Activated naive CD4-positive, alpha-beta T cell (primary cell): ENCODE measurements at places on chromosomes 13 and 19.
A peak's percentile ranks its signal among the peaks of the same experiment; 100 is the strongest.

DNA sequence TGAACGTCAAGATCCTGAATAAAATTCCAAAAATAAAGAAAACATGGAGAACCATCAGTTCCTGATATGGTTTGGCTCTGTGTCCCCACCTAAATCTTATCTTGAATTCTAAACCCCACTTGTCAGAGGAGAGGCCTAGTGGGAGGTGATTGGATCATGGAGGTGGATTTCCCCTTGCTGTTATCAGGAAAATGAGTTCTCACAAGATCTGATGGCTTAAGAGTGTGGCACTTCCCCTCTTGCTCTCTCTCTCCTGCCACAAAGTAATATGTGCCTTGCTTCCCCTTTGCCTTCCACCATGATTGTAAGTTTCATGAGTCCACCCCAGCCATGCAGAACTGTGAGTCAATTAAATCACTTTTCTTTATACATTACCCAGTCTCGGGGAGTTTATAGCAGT lies 827.4 kb downstream of the GPC5 start:
- DNase-seq = no peak

- DNase-seq = peak; percentile 36
Observed at GRCh38 chr19:39052243-39052746, 19.9 kb upstream of the FBXO27 start.

GRCh38 chr13:40664350-40665125 lies 1.9 kb downstream of the FOXO1 start:
- peak; percentile 41 for DNase-seq

GRCh38 chr13:29817604-29818378 lies 32.6 kb downstream of the UBL3 start:
- no peak for DNase-seq

- DNase-seq = no peak
Observed at GRCh38 chr13:22311734-22312404, 641.0 kb downstream of the FGF9 start.

DNA sequence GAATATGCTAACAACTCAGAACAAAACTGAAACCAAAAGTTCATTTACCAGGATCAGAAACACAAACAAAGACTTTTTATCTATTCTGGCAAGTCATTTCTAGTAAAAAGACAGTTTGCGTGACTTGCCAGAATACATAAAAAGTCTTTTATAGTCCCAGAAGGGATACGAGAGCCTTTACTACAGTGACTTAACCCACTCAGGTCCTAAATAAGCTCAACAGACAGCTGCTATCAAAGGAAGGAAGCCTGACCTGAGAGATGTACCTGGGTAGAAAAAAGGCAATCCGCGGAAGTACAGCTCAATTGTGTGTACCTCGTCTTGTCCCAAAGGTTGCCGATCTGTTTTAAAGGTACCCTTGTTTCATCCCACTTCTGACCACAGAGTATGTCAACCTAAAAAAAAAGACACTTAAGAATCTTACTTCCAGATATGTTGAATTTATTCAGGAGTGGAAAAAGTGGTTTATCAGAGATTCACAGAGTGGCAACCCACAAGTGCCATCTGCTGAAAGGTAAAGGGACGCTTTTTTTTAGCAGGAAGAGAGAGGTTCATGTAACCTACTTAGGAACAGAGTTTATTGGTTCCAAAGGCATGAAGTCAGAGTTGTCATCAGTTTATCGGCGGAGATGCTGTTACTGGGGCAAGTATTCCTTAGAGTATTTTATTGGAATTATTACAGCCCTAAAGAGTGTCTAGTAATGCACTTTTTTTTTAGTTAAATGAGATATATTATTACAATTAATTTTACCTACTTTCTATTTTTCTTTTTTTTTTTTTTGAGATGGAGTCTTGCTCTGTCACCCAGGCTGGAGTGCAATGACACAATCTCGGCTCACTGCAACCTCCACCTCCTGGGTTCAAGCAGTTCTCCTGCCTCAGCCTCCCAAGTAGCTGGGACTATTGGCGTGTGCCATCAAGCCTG lies 69.7 kb upstream of the C1QTNF9B start:
- DNase-seq = no peak

GRCh38 chr13:20064128-20064527 lies 96.7 kb downstream of the GJA3 start:
- no peak for DNase-seq

GRCh38 chr13:50122455-50122854 lies 107.2 kb downstream of the KCNRG start:
- no peak for DNase-seq

DNA sequence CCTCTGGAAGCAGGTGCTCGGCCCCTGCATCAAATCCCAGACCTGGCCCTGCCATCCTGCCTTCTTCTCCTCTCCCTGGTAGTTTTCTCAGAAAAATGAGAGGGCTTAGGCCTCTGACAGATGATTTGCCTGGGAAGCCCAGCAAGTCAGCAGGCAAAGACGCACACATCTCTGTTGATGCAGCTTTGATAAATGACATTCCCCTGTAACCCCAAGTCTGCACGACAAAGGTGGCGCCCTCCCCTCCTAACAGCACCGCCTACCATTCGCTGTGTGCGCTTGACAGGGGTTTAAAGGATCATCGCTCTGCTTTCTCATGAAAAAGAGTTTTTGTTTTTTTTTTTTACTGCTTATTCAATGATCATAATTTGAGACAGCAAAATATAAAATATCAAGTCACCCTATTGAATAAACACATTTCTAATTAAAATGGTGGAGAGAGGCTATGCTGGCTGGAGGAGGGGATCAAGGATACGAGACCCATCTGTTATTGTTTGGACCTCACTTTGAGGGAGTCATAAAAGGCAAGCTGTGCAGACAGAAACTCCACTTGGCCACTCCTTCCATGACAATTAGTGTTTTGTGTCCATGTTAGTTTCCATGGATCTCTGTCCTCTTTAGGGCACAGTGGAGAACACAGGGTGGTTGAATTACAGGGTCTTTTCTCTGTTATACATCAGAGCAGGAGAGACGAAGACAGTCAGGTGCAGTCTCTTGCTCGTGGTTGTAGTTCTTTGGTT lies 126.1 kb downstream of the FGF9 start:
- no peak for DNase-seq

DNA sequence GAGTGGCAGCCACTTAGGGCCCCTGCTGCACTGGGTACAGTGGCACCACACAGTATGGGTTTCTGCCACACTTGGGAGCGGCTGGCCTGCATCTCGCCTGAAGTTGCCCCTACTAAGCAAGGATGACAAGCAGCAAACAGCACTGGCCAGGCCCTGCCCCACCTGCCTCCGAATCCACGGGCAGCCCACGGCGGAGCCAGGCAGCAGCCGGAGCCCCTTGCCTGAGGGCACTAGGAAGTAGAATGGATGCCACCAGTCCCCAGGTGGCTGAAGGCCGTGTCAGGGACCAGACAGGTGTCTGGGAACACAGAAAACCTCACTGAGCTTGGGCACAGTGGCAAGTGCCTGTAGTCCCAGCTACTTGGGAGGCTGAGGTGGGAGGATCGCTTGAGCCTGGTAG lies 19.4 kb downstream of the MLLT1 start:
- DNase-seq = no peak

- no peak for DNase-seq
Observed at GRCh38 chr13:99224021-99224420, 23.4 kb downstream of the UBAC2 start.

GRCh38 chr13:30033681-30034457 lies 183.5 kb upstream of the UBL3 start:
- no peak for DNase-seq

DNA sequence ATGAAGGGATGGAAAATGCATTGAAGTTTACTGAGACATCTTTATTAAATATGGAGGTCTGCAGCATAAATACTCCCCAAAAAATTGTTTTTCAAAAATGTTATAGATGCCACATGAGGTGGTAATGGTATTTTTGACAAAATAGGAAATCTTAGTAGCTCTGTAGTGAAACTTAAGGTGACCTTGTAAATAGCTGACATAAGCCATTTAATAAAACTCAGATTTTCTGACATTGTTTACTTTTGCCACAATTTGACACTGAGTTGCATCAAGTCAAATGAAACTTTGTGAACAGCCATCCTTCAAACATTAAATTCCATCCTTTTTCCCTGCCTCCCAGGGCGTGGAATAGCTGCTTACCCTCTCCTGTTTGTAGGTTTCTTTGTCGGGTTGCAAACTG lies 953.1 kb downstream of the PCDH17 start:
- DNase-seq = no peak

- no peak for DNase-seq
Observed at GRCh38 chr19:3975637-3976087, 4.8 kb upstream of the DAPK3 start.

DNA sequence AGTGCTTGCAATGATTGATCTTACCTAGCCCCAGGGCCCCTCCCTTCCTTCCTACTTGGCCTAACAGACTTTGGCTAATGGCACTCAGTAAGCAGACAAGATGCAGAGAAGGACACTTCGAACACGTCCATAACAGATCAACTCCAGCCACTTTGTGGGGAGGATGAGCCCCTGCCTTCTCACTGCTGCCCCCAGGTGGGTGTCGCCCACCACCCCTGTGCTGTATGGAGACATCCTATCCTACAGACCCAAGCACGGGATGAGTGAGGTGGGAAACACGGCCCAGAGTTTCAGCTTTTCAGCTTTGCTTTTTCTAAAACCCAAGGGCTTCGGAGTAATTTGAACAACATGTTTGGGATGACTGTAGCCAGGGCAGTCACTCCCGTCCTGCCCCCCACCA lies 5.5 kb downstream of the SLC7A1 start:
- no peak for DNase-seq

GRCh38 chr19:4660993-4661392 lies 9.1 kb downstream of the MYDGF start:
- no peak for DNase-seq

DNA sequence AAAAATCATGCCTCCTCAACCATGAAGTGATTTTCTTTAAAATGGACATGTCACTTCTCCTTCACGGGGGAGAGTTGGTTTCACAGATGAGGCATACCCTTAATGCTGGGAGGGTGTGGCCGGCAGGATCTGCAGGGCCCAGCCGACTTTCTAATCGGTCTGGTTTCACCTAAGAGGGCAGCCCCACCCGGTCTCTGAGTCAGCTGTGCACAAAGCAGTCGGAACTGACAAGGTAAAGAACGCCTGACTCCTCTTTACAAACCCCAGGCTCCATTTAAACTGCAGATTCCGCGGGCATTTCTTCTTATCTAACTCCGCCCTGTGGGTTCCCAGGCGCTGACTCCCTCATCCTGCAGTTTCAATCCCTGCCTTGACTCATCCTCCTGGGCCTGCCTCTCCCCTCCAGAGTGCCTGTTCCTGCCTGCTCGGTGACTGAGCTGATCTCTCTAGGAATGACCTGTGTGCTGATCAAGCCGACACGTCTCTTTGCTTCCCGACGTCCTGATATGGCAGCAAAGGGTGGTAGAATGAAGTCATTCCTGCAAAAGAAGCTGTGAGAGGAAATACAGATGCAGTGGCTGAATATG lies 63.4 kb downstream of the EFNB2 start:
- DNase-seq = no peak

- no peak for DNase-seq
Observed at GRCh38 chr13:106989876-106990275, 421.9 kb upstream of the ARGLU1 start.

- DNase-seq = no peak
Observed at GRCh38 chr13:79470666-79471065, 10.3 kb upstream of the NDFIP2 start.

- no peak for DNase-seq
Observed at GRCh38 chr13:111187960-111188541, 72.9 kb downstream of the ARHGEF7 start.

DNA sequence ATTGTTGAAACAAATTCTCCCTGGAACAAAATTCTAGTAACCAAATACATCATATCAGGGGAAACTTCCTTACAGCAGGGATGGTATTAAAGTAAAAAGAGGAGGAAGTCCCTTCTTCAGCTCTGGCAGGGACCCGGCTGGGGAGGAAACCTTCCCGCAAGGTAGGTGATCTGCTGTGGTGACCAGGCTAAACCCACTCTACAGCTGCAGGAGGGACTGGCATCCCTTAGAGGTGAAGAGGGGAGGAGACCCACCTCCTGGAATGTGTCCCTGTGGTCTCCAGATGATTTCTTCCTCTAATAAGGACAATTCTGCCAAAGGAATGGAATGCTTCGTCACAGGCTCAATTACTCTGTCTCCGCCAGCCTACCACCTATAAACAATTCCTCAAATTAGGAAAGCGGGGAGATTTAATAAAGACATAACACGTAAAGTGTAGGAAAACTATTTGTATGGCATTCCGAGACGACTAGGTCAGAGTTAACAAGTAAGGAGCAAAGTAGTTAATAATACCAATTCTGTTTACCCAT lies 637 bp upstream of the PDS5B start:
- no peak for DNase-seq

DNA sequence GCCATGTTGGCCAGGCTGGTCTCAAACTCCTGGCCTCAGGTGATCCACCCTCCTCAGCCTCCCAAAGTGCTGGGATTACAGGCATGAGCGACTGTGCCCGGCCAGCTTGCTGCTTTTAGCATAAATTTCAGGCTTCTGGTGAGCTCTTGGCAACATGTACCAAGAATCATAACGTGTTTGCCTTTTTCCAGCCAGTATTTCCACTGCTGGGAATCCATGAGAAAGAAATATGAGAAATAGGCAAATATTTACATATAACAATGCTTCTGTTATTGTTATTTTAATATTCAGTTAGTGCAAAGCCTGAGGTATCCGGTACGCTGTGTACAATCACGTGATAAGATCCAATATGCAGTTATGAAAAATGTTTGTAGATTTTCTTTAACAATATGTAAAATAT lies 29.2 kb upstream of the CERS4 start:
- DNase-seq = no peak

DNA sequence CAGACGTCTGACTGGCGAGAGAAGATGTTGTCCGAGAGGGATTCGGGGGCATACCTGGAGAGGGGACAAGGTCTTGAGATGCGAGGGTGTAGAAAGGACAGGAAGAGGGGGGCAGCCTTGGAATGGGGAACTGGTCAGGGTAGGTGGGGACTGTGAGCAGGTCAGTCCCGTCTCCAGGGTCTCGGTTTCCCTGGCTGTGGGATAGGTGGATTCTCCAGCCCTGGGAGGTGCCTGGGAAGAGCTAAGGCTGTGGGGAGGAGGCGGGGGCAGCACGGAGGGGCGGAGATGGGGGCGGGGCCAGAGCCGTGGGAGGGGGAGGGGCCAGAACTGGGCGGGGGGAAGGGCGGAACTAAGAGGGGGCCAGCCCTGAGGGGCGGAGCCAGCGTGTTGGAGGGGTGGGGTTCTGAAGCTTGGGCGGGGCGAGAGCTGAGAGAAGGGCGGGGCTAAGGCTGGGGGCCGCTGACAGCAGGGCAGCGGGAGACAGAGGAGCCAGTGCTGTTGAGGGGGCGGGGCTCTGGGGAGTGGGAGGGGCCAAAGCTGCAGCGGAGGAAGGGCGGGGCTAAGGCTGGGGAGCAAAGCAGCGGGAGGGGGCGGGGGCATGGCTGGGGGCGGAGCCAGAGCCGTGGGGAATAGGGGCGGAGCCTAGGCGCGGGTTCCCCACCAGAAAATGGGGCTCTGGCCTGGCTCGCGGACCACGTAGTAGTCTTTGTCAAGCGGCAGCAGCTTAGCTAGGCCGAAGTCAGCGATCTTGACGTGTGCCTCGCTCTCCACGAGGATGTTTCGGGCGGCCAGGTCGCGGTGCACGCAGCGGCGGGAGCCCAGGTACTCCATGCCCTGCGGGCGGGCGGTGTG lies 9.5 kb upstream of the INSL3 start:
- no peak for DNase-seq
